ENCODE measurements at places on chromosomes 6 and 20. TPM values are rescaled to one million over a fixed set of nuclear protein-coding genes. Genes with fewer than 3 reads are reported as not detected.

- peak; percentile 12 for DNase-seq
Measured at GRCh38 chr6:11682561-11682975, 96.0 kb downstream of the ADTRP start.

DNA sequence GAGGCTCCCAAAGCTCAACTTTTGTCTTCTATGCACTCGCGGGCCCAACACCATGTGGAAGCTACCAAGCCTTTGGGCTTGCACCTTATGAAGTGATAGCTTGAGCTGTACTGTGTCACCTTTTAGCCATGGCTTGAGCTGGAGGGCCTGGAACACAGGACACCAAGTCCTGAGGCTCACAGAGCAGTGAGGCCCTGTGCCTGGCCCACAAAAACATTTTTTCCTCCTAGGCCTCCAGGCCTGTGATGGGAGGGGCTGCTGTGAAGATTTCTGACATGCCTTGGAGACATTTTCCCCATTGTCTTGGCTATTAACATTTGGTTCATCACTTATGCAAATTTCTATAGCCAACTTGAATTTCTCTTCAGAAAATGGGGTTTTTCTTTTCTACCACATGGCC lies 96.5 kb downstream of the MMUT start:
- DNase-seq: no peak

DNA sequence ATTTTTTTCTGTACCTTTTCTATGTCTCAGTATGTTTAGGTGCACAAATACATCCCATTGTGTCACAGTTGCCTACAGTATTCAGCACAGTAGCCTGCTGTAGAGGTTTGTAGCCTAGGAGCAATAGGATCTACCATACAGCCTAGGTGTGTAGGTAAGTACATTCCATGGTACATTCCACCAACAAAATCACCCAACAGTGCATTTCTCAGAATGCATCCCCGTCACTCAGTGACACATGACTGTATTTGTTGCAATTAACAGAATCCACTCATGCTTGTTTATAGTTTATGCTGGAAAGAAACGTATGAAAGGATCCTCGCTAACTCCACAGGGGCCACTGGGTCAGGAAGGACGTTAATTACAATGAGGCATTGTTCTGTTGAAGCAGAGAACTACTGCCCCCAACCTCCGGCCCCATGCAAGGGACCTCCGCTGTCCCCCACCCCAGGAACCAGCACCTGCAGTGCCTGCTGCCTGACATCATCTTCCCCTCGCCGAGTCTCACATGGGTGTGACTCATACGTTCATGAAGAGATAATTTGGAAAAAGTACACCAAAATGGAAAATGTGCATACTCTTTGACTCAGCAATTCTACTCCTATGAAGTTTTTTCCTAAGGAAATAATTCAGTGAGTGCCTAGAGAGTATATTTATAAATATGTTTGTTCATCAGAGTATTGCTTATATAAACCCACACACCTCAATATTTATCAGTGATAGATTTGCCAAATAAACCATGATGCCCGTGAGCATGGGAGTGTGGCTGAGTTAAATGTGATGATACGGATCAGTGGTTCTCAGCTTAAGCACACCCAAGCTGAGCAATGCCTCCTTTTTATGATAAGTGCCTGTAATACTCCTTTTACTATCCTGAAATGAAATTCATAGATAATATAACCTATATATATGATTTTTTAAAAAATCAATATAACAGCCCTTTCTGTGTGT lies 156.4 kb upstream of the ECI2 start:
- DNase-seq: peak; percentile 61

DNA sequence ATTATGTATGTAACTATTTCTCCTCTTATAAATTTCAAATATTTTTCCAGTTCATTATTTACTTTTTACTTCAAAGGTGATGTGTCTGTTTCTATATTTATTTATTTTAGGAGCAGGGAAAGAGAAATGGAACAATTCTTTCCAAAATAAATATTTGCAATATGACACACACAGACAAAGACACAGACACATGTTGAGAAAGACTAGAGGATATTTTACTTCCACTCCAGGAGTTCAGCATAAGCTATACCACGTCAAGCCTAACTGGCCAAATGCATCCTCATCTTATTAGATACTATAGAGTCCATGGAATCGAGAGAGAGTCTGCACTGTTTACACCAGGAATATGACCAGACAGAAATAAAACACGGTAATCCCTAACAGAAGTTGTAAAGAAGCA lies 13.3 kb downstream of the RALGAPA2 start:
- DNase-seq: no peak

DNA sequence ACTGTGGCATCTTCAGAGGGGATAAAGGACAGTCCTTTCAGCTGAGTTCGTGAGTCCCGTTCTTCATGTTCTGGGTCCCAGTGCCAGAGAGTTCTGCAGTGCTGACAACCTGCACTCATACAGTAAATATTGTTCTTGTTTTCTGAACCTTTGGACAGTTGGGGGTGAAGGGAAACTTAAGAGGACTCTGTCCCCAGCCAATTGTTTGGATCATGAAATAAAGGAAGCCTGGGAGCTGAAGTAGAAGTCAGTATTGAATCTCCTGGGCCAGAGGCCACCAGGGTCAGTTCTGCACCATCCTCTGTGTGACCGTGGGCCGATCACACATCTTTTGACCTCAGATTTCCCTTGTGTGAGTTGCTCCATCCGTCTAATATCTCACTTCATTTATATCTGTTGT lies 3.2 kb downstream of the SLC2A12 start:
- DNase-seq: no peak

DNA sequence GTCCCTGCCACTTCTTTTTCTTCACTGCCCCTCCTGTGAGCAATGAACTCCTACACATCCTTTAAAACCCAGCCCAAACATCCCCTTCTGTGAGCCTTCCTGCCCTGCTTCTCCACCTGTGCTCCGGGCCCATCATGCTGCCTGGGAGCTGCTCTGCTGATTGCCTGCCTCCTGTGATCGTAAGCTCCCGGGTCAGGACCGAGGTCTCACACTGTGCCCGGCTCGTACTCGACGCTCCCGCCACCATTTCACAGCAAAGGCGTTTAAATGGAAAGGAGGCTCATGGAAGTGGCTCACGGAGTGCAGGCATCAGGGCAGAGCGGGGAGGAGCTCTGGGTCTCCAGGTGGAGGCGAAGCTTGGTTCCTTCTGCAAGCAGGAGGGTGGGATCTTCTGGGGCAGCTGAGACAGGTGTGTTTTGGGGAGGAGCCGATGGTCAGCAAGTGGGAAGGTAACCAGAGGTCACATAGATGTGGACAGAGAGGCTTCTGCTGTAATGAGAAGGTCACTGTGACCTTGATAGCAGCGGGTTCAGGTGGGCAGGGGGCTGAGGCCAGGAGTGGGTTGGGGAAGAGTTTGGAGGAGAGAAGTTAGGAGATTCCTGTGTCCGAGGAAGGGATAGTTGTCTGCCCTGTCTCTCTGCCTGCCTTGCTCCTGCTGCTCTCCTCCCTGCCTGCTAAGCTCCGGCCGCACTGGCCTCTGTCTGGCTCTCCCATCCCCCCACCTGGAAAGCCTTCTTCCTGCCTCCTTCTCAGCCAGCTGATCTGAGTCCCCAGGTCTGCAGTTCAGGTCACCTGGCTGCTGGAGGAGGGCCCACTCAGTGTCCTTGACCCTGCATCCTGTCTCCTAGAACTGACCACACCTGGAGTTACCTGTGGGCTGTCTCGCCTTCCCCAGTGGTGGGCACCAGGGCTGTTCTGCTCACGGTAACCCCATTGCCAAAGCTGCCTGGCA lies 52.7 kb upstream of the FRMD1 start:
- no peak for DNase-seq

- DNase-seq: no peak
Measured at GRCh38 chr6:5809450-5809849, 197.3 kb downstream of the NRN1 start.

GRCh38 chr6:21420146-21420878 lies 173.2 kb upstream of the SOX4 start:
- no peak for DNase-seq

GRCh38 chr20:41540918-41541317 lies 77.3 kb downstream of the CHD6 start:
- no peak for DNase-seq

DNA sequence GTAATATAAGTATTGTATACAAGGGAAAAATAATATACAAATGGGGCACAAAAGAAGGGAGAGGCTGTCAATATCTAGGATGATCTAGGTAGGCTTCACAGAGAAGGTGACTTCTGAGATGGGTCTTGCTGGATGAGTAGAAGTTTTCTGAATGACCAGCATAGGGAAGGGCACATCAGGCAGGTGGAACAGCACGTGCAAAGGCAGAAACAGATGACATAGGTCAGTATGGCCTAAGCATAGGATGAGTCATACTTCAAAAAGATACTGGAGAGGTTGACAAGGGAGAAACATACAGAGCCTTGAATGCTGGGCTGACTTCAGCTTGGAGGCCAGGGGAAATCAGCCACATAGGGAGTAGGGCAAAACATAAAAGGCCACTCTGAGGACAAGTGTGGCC lies 31.9 kb upstream of the SIRPA start:
- peak; percentile 18 for DNase-seq

DNA sequence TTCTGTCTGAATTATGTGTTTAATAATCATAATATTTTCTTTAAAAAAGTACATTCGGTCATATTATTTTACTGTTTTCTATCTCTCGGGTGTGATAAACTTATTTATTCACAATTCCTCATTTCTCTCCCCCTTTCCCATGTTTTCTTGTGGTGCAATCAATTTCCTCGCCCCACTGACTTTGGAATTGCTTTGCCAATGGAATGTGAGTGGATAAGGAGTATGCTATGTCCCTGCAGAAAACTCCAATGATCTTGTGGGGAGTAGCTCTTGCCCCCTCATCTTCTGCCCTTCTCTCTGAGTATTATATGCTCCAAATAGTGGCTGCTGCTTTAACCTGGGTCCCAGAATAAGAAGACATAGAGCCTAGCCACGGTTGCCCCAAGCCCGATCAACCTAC lies 64.1 kb downstream of the HMGN3 start:
- peak; percentile 29 for DNase-seq

DNA sequence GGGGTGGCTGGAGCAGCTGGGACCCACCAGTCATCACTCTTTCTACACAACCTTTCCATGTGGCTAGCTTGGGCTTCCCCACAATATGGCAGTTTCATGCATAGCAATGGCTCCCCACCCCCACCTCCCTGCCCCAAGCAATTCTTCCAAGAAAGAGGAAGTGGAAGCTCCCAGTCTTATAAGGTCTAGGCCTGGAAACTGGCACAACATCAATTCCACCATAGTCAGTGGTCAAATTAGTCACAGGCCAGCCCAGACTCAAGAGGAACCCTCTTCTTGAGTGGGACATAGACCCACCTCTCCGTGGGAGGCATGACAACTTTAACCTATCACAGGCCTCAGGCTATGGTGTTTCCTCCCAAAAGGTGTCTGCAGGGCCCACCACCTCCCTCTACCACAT lies 17.7 kb downstream of the TGM6 start:
- DNase-seq: no peak

GRCh38 chr6:21327326-21328112 lies 266.0 kb upstream of the SOX4 start:
- DNase-seq: no peak

DNA sequence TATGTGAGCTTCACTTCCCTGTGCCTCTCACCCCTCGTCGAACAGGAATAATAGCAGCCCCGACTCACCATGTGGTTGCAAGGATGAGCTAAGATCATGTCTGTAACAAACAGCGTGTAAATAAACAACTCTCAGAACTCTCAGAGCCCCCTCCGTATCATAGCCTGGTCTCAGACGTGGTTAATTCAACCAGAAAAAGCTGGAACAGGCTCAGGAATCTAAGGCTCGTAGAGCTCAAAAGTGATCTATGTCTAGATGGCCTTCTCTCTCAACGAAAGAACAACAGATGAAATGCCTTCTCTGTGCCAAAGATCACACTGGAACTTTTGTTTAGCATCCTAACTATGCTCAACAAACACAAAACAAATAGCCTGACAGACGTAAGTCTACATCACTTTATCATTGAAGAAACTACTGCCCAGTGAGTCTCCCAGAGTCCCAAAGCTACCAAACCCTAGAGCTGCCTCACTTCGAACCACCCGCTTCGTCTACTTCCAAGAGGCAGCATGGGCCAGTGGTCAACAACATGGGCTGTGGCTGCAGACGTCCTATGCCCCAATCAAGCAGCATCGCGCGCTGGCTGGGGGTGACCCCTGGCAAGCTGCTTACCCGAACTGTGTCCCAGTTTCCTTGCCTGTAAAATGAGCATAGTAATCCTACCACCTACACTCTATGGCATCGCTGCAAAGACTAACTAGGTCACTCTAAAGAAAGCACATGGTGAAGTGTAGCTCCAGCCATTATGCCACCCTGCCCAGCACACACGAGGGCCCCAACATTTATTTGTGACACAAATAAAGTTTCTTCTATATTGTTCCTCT lies 35.1 kb downstream of the NFATC2 start:
- peak; percentile 78 for DNase-seq

DNA sequence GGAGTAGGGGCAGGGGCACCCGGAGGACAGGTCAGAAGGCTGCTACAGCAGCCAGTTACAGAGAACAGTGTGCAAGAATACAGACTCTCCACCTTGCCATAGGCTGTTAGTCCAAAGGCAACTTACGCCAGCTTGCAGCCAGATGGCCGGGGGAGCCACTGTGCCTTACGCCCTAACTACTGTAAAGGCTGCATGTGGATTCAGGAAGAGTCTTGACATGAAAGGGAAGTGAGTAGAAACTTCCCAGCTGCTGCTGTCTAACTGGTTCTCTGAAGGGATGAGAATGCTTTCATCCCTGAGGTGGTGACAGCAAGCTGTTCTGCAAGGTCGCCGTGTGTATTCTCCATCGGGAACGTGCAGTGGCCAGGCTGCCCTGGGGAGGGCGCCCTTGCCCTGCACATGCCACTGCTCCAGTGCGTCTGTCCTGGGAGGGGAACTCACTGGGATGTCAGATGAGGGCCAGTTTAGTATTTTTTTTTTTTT lies 46.1 kb downstream of the LYRM4 start:
- DNase-seq: no peak

RWDD2A gene
- 4.9 TPM for total RNA-seq

GTPBP2 gene
- total RNA-seq: 90.6 TPM

STMND1 gene
- 0.16 TPM for total RNA-seq

HAO1 gene
- total RNA-seq: 0.20 TPM

ZC2HC1B gene
- total RNA-seq: not detected

C20orf141 gene
- not detected for total RNA-seq

HLA-DQB2 gene
- not detected for total RNA-seq
